ENCODE measurements at places on chromosomes 5 and 9.

- DNase-seq: no peak
Measured at GRCh38 chr5:60687927-60688720, 11.8 kb downstream of the DEPDC1B start.

DNA sequence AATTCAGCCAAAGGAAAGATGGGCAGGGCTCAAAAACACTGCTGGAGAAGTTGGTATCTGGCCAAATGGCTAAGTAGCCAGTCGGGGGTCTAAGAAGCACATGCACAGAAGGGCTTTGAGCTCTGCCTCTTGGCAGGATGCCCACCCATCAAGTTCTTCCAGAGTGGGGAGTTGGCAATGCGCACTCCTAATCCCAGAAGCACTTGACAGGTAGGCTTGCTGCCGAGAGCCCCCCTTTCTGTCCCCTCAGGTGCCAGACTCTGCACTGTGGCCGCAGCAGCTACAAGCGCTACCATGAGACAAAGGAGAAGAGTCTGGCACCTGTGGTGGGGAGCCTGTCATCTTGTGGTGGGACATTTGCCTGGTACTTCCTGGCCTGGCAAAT is 252.9 kb upstream of the SLC24A2 start:
- DNase-seq: no peak

DNA sequence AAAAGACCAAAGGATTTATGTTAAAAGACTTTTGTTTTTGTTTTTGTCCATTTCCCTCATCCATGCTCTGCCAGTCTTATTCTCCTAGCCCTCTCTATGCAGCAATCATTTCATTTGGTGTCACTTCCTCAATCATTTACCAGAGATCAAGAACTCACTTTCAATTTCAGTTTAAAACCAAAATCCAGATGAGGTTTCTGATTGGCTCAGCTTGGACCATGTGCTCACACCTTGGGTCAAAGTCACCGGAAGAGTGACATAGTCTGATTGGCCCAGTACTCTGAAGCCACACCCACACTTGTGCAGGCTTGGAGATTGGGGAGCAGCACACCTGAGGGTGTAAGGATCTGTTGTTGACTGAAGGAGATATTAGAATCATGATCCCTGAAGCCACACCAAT is 79.6 kb downstream of the TLR4 start:
- peak; percentile 3 for DNase-seq

DNA sequence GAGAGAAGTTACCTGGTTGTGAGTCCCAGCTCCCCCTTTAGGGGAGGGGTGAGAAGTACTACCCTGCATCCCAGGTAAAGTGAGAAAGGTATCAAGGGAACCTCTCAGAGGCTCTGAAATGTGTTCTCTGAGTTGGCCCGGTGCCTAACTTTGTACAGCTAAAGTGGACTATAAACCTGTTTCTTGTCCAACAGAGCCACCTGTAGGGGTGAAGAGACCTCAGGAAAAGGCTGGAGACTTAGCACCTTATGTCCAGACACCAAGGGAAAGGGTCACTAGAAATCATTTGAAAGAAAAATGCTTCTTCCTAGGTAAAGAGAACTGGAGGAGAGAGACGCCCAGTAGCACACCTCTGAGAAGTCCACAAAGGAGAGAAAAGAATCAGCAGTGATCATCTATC is 108.3 kb upstream of the KIF2A start:
- DNase-seq: no peak

DNA sequence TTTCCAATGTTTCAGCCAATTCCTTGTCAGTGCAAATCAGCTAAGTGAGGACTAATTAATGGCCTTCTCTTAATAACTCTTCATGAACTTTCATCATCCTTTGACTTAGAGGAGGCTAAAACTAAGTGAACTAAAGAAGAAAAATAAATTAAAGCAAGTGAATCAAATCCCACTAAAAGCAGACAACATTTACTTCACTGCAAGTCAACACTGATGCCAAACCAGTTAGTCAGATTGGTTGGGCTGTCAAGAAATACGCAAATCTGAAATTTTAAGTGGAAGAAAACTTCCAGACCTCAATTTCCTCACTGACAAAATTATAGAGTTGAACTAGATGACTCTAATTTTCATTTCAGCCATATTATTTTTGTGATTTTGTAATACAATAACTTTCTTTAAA is 137.2 kb upstream of the PRLR start:
- DNase-seq: no peak

DNA sequence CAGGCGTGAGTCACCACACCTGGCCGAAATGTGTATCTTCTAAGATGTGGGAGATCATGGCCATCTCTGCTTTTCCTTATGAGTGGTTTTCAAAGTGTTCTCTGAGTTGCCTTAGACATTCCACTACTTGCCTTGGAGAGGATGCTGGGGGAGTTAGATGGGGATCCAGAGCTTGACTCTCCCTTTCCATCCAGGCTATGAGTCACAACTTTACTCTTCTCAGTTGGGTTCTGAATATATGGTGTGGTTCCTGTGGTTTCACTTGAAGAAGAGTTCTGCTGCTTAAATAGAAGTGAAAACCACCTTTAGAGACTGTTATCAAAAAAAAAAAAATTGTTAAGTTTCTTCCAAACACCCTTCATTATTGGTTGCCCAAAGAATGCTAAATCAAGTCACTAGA is 217.6 kb downstream of the ZNF608 start:
- no peak for DNase-seq

GRCh38 chr5:180516440-180516839 is 22.3 kb downstream of the CNOT6 start:
- no peak for DNase-seq

- DNase-seq: no peak
Measured at GRCh38 chr9:15521254-15521653, 10.5 kb upstream of the PSIP1 start.

- no peak for DNase-seq
Measured at GRCh38 chr9:132757016-132757415, 86.8 kb downstream of the GTF3C4 start.

- DNase-seq: no peak
Measured at GRCh38 chr9:123478967-123479602, 123.1 kb downstream of the CRB2 start.

GRCh38 chr9:33737811-33738606 is 57.4 kb upstream of the PRSS3 start:
- no peak for DNase-seq

GRCh38 chr9:128005923-128006322 is 25.1 kb upstream of the EEIG1 start:
- DNase-seq: no peak

- DNase-seq: no peak
Measured at GRCh38 chr5:147557876-147558745, 48.2 kb upstream of the DPYSL3 start.

- no peak for DNase-seq
Measured at GRCh38 chr9:128416014-128416413, 4.6 kb upstream of the CERCAM start.

- no peak for DNase-seq
Measured at GRCh38 chr9:133200631-133201030, 8.4 kb downstream of the OBP2B start.

DNA sequence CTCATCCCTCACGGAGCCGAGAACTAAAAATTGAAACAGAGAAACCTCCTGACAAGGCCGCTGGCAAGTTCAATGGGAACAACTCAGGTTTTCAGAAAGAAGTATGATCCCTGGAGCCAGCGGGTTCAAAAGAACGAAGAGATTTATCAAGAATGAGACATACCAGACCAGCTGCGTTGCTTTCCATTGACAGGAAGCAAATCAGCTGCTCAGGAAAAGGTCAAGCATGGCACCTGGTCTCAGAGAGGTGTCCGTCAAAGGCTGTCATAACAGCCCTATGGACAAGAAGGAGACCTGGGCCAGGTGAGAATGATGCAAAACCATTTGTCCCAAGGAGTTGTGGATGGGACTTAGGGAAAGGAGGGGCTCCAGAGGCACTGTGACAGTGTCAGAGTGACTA is 34.9 kb upstream of the GNE start:
- no peak for DNase-seq

GRCh38 chr5:178202541-178202940 is 1.8 kb upstream of the HNRNPAB start:
- DNase-seq: no peak

DNA sequence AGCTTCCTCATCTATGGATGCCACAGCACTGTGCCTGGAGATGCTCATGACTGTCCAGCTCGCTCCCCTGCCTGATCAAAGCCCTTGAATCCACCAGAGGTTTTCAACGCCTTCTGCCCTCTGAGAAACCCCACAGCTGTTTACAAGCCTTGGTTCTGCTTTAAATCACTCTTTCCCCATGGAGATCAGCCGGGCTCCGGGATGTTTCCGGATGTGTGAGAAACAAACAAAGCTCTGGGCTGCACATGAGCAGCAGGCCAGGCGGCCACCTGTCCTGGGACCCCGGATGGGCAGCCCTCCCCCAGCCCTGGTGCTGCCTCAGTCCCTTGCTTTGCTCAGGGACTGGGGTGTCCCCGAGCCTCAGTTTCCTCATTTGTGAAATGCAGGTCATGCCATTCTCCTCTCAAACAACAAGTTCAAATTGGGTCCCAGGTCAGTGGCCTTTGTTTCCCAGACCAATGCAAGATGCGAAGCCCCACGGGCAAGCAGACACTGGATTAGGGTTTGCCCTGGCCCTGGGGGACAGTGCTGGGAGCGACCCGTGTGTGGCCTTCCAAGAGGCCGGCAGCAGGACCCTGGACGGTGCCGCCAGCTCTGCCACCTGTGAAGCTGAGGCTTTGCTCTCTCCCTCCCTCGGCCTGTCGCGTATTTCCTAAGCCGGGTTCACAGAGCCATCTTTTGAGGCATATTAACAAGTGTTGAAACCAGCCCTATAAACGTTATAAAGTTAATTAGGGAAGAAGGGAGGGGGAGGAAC is 42.4 kb upstream of the PHYKPL start:
- DNase-seq: no peak

- no peak for DNase-seq
Measured at GRCh38 chr9:126093771-126094170, 232.9 kb upstream of the MVB12B start.

DNA sequence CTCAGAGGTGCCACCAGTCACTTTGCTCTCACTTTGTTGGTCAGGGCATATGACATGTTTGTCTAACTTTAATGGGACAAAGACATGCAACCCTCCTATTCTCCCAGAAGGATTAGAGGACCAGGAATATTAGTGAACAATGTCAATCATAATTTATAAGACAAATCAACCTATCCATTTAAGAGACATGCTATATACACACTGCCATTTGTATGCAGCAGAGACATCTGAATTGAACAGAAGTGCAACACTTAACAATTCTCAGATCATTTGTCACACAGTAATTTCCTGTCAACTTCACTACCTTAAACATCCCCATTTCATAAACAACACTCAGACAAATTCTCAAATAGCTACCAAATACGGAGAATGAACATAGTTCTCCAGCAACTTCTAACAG is 273.6 kb upstream of the RGMB start:
- DNase-seq: no peak

GRCh38 chr5:81021486-81021885 is 61.3 kb downstream of the RASGRF2 start:
- no peak for DNase-seq

DNA sequence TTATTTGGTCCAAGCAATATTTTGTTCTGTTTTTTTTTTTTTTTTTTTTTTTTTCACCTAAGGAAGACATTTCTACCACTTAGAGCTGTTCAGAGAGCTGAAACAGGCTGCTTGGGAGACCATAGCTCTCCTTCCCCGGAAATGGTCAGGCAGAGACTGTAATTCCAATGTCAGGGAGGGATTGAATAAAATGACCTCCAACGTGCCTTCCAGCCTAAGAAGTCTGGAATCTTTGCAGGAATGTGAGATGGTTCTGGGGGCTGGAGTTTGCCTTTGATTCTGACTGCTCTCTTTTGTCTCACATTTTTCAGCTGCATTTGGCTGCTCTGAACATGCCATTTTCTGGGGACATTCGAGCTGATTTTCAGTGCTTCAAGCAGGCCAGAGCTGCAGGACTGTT is 38.3 kb upstream of the TGFBR1 start:
- DNase-seq: no peak

DNA sequence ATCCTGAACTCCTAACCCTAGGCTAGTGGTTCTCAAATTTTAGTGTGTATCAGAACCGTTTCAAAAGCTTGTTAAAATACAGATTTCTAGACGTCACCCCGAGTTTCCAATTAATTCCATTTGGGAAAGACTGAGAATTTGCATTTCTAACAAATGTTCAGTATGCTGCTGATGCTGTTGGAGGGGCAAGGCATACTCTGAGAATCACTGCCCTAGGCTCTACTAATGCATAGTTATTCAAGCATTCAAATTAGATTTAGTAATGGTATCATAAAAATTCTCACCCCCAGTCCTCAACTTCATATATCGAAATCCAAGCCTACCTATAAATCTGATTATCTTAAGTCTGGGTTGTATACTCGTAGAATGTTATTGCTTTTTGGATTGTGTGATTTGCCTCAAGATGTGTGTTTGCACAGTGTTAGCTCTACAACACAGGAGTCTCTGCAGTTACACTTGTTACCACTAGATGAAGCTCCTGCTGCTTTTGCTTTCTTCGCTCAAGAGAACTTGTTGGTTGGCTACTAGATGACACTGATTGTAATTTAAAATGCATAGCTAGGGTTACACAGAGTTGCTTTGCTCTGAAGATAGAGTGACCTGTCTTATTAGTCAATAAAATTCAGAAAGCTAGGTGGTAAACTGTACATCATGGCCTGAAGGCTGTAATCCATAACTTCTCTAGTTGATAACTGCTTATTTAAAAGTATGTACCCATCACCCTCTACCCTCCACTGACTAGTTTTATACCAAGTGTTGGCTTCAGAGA is 7.5 kb upstream of the ERAP2 start:
- DNase-seq: no peak

GRCh38 chr5:68007451-68007850 is 208.1 kb upstream of the PIK3R1 start:
- DNase-seq: no peak

- no peak for DNase-seq
Measured at GRCh38 chr5:96819806-96820205, 12.1 kb upstream of the ERAP1 start.

DNA sequence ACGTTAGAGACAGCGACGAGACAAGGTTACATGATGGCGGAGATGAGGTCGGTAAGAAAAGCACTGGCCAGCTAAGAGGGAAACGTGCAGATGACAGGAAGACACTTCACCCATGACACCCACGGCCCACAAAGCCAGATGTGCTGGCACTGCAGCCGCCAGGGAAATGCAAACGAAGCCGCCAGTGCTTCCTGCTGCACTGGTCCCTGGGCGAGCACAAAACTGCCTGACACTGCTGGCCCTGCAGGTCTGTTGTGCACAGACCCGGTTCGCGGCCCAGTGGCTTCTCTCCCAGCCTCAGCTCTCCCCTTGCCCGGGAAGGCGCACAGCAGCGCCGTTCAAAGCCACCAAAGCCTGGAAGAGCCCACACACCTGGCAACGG is 20.3 kb downstream of the QSOX2 start:
- no peak for DNase-seq

GRCh38 chr9:131590449-131590848 is 45.1 kb downstream of the PRRT1B start:
- DNase-seq: no peak

- no peak for DNase-seq
Measured at GRCh38 chr5:67375606-67376005, 179.0 kb upstream of the CD180 start.

GRCh38 chr9:105079457-105079856 is 151.5 kb upstream of the ABCA1 start:
- DNase-seq: no peak

Data from stimulated activated CD4-positive, alpha-beta T cell treated with anti-CD3 and anti-CD28 coated beads, Interleukin-1b, Interleukin-23, amount 100 ng/mL, for 4 hours (primary cell).